K562 (cell line): ENCODE measurements at places on chromosomes 7 and 10. TPM values are rescaled to one million over a fixed set of nuclear protein-coding genes. Genes with fewer than 3 reads are reported as not detected.

LIPJ gene
- not detected in 2 replicates for polyA plus RNA-seq

CFAP70 gene
- 1.1 and 1.3 TPM in 2 replicates for polyA plus RNA-seq

MET gene
- polyA plus RNA-seq = 0.47 and 0.90 TPM in 2 replicates

ZPBP gene
- polyA plus RNA-seq = not detected in 2 replicates

LRGUK gene
- polyA plus RNA-seq = 0.07 and 0.16 TPM in 2 replicates

FAM25G gene
- polyA plus RNA-seq = not detected in 2 replicates

PON1 gene
- not detected in 2 replicates for polyA plus RNA-seq

CALY gene
- polyA plus RNA-seq = not detected in 2 replicates

INMT gene
- polyA plus RNA-seq = not detected in 2 replicates

PDIA4 gene
- polyA plus RNA-seq = 155 and 171 TPM in 2 replicates

TMEM273 gene
- polyA plus RNA-seq = 131 and 145 TPM in 2 replicates

ICA1 gene
- polyA plus RNA-seq = 14.2 and 17.8 TPM in 2 replicates

NRCAM gene
- 0.03 TPM in 1 of 2 replicates, not detected in the other for polyA plus RNA-seq

RBP4 gene
- polyA plus RNA-seq = not detected in 2 replicates

TMEM196 gene
- not detected in 2 replicates for polyA plus RNA-seq

AZGP1 gene
- polyA plus RNA-seq = not detected in 2 replicates

PRSS37 gene
- polyA plus RNA-seq = not detected in 2 replicates

CPED1 gene
- polyA plus RNA-seq = 195 and 210 TPM in 2 replicates

BET1 gene
- polyA plus RNA-seq = 37.8 and 38.5 TPM in 2 replicates

ANXA8L1 gene
- polyA plus RNA-seq = not detected in 2 replicates

LBX1 gene
- polyA plus RNA-seq = not detected in 2 replicates

TAC1 gene
- polyA plus RNA-seq = 0.09 and 0.12 TPM in 2 replicates

TAS2R3 gene
- 0.54 TPM in 1 of 2 replicates, not detected in the other for polyA plus RNA-seq

SPDYE2 gene
- polyA plus RNA-seq = not detected in 2 replicates

DDX50 gene
- 41.9 and 53.0 TPM in 2 replicates for polyA plus RNA-seq

FBH1 gene
- 69.7 and 73.1 TPM in 2 replicates for polyA plus RNA-seq

OR2A42 gene
- not detected in 2 replicates for polyA plus RNA-seq

FOXP2 gene
- not detected in 2 replicates for polyA plus RNA-seq

PNLIPRP3 gene
- not detected in 2 replicates for polyA plus RNA-seq

PRPF18 gene
- polyA plus RNA-seq = 16.8 and 22.4 TPM in 2 replicates

MSMB gene
- 0.60 TPM in 1 of 2 replicates, not detected in the other for polyA plus RNA-seq

AMZ1 gene
- polyA plus RNA-seq = not detected in 2 replicates

ODAD2 gene
- polyA plus RNA-seq = not detected in 2 replicates

ELFN1 gene
- polyA plus RNA-seq = 0.11 and 0.33 TPM in 2 replicates

PNLIPRP1 gene
- not detected in 2 replicates for polyA plus RNA-seq

MYOZ1 gene
- polyA plus RNA-seq = 0.09 and 0.11 TPM in 2 replicates

COL13A1 gene
- not detected in 2 replicates for polyA plus RNA-seq

PAX4 gene
- polyA plus RNA-seq = not detected in 2 replicates

INHBA gene
- not detected in 2 replicates for polyA plus RNA-seq

BPGM gene
- 17.0 and 20.3 TPM in 2 replicates for polyA plus RNA-seq

NRP1 gene
- polyA plus RNA-seq = not detected in 2 replicates

SYT15 gene
- 0.05 and 0.36 TPM in 2 replicates for polyA plus RNA-seq

CALCR gene
- 0.11 TPM in 1 of 2 replicates, not detected in the other for polyA plus RNA-seq

DNAH11 gene
- not detected in 2 replicates for polyA plus RNA-seq

THSD7A gene
- polyA plus RNA-seq = not detected in 2 replicates

TCTN3 gene
- 12.6 and 17.3 TPM in 2 replicates for polyA plus RNA-seq

TMEM26 gene
- not detected in 2 replicates for polyA plus RNA-seq

TET1 gene
- 5.4 and 5.9 TPM in 2 replicates for polyA plus RNA-seq

TCF7L2 gene
- polyA plus RNA-seq = 0.39 and 1.4 TPM in 2 replicates

GATA3 gene
- not detected in 2 replicates for polyA plus RNA-seq

GCK gene
- polyA plus RNA-seq = 0.13 and 0.35 TPM in 2 replicates

GATAD1 gene
- 37.2 and 39.2 TPM in 2 replicates for polyA plus RNA-seq

CNPY1 gene
- polyA plus RNA-seq = not detected in 2 replicates

MCMBP gene
- polyA plus RNA-seq = 42.6 and 43.3 TPM in 2 replicates

ASAH2B gene
- 10.7 and 16.9 TPM in 2 replicates for polyA plus RNA-seq
